ENCODE measurements at places on chromosomes 16 and 17.

DNA sequence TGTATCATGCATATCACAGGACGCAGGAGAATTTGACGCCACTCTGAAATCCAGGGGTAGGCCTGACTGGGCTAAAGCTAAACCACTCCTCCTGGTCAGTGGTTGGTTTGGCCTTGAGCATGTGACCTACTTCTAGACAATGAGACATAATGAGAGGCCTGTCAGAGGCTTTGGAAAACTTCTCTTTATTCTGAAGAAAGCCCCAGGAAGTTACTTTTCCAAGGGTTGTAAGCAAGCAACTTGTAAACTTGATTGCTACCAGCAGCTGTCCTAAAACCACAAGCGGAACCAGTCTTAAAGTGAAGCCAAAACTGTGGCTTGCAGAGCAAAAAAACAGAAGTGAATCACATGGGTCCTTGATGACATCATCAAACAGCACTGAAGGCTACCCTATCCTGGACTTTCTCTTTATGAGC, 138.2 kb upstream of the COX10 start:
- no peak for DNase-seq

GRCh38 chr16:79601092-79601930, 774 bp upstream of the MAF start:
- peak; percentile 36 for DNase-seq

DNA sequence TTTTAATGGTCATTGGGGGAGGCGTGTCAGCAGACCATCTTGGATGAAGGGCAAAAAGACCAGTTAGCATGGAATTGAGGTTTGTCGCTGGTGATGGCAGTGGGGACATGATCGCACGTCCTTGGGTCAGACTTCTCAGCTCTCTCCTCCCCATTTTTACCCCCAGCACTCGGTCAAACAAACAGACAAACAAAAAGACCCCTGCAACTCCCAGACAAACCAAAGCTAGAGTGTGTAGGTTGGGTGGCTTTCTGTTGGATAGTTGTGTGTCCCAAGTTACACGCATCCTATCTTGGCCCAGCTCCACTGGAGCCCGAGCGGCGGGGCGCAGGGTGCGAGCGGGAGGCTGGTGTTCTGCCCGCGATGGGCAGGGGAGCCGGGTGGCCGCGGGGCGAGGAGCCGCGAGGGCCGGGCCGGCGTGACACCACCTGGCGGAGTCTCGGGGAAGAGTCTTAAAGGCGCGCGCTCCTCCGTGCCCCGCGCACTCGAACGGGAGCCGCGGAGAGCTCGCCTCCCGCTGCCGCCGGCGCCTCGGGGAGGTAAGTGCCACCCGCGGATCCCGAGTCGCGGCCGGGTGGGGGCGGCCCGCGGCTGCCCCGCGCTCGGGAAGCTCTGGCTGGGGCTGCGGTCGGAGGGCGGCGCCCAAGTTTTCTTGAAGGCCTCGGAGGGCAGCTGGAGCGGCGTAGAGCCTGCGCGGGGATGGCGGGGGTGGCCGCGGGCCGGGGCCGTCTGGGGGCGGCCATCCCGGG, 18.5 kb upstream of the NTN1 start:
- peak; percentile 35 for DNase-seq

GRCh38 chr17:71084219-71084618, 914.9 kb downstream of the KCNJ2 start:
- peak; percentile 14 for DNase-seq

- DNase-seq, result no peak
These were observed 58.8 kb upstream of the RHBDL3 start for GRCh38 chr17:32206861-32207260.

- DNase-seq, result no peak
These were observed 774.5 kb upstream of the RBFOX1 start for GRCh38 chr16:6558126-6558525.

DNA sequence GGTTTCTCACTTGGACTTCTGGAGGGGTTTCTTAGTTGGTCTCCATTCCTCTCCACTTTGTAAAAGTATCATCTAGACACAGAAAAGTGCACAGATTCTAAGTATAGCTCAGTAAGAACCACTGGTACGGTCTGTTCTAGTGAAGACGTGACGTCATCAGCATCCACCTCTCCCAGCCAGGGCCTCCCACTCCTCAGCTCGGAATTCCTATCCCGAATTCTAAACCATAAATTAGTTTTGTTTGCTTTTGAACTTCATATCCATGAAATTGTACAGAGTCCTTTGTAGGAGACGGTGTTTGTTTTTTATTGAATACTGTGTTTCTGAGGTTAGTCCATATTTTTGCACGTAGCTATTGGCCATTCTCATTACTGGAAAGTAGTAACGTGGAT, 25.5 kb downstream of the FOXK2 start:
- no peak for DNase-seq

GRCh38 chr16:2229632-2230250, 6.3 kb downstream of the E4F1 start:
- no peak for DNase-seq

- DNase-seq, result no peak
These were observed 166.2 kb upstream of the KCNJ16 start for GRCh38 chr17:69908626-69909368.
